ENCODE measurements at places on chromosomes 2 and 18.

DNA sequence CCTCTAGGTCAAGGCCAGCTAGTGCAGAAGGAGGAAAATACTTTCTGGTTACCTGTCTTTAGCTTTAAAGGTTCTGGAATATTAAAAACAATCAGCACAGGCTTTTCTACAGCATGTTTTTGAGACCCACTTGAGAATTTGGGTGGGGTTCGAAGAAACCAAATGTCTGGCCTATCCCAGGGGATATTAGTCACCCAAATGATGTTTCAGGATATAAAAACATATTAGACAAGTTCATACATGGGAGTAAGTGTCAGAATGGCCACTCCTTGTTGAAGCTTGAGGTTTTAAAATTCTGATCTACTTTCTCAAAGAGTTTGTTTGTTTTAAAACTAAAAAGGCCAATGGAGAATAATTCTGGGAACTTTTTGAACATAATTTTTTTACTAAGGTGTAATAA lies 158.6 kb upstream of the DLX2 start:
- no peak overlapping the region for H3K4me3 ChIP-seq
- H3K27ac ChIP-seq = no peak overlapping the region
- no peaks in the 10 kb centered on the region for H3K27me3 ChIP-seq
- no peak for DNase-seq
- H3K36me3 ChIP-seq = no peaks in the 10 kb centered on the region

DNA sequence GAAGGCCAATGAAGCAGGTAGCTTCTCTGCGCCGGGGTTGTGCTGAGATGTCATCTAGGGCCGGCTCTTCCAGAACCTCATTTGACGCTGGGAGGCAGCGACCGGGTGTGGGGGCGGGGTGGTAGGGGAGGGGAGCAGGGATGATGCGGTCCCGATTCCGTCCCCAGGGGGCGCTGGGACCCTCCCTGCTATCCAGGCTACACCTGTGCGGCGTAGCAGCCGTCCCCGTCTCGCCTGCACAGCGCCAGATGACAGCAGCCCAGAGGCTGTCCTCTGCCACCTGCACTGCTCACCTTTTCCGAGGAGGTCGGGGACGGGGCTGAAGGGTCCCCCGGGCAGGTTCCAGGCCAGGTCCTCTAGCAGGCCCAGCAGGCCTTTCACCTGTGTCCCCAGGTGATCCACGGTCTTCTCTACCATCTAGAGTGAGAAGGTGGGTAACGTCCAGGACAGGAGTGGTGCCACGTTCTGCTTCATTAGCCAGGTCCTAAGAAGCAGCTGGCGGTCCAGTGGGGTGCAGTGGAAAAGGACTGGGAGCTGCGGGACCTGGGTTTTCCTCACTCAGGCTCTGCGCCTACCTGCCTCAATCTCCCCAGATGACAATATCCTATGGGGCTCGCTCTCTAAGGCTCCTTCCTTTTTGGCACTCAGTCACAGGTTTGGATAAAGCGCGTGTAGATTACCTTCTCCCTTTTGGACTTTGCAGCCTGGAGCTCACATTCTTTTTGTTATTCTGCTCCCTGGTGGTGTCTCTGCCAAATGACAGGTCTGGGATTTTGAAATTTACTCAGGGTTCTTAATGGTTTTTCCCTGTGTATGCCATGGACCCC lies 56.0 kb upstream of the RAB6C start:
- no peak overlapping the region for H3K4me3 ChIP-seq
- H3K27ac ChIP-seq = no peak overlapping the region
- no peaks in the 10 kb centered on the region for H3K36me3 ChIP-seq
- no peaks in the 10 kb centered on the region for H3K4me1 ChIP-seq
- no peak for DNase-seq

DNA sequence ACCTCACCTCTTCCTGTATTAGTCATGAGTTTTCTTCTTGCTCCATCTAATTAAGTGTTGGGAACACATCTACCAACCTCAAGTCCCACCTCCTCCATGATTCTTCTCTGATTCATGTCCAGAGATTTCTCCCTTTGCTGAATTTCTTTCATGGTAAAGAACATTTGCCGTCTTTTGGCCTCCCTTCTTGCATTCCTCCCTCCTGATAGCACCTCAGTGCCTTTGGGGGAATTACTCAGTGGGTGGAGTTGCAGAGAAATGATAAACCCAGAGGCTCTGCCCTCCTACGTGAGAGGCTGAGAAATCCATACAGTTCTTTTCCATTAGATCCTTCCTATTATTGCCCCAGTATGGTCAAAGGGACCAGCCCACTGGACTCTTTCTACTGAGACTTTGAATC lies 651.9 kb downstream of the SLC4A3 start:
- DNase-seq = no peak
- H3K27ac ChIP-seq = no peak overlapping the region
- no peaks in the 10 kb centered on the region for H3K36me3 ChIP-seq
- H3K4me3 ChIP-seq = no peak overlapping the region

- no peaks in the 10 kb centered on the region for H3K36me3 ChIP-seq
- H3K27me3 ChIP-seq = no peaks in the 10 kb centered on the region
- no peaks in the 10 kb centered on the region for H3K4me1 ChIP-seq
- H3K4me3 ChIP-seq = no peak overlapping the region
These were observed 41.6 kb downstream of the EEF1B2 start for GRCh38 chr2:206201075-206201848.

GRCh38 chr2:240121190-240121589 lies 14.9 kb downstream of the COPS9 start:
- H3K27me3 ChIP-seq = no peaks in the 10 kb centered on the region
- H3K4me3 ChIP-seq = no peak overlapping the region
- H3K4me1 ChIP-seq = no peaks in the 10 kb centered on the region
- no peaks in the 10 kb centered on the region for H3K36me3 ChIP-seq

DNA sequence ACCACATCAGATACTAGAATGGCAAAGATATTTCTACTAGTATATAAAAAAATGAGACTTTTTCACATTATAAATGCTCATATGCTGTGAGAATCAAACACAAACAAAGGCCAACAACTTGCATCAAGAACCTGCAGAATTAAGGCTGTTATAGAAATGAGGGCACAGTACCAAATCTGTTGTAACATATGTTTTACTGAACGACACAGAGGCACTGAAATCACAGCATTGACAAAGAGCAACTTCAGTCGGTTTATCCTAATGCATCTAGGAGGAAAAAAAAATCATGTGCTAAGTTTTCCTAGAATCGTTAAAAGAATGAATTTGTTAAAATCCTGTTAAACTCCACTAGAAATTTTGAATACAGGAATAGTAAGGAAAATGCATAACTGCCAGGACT lies 617.4 kb upstream of the NETO1 start:
- no peak for DNase-seq
- H3K27ac ChIP-seq = no peak overlapping the region
- H3K27me3 ChIP-seq = no peaks in the 10 kb centered on the region
- H3K4me3 ChIP-seq = no peak overlapping the region

DNA sequence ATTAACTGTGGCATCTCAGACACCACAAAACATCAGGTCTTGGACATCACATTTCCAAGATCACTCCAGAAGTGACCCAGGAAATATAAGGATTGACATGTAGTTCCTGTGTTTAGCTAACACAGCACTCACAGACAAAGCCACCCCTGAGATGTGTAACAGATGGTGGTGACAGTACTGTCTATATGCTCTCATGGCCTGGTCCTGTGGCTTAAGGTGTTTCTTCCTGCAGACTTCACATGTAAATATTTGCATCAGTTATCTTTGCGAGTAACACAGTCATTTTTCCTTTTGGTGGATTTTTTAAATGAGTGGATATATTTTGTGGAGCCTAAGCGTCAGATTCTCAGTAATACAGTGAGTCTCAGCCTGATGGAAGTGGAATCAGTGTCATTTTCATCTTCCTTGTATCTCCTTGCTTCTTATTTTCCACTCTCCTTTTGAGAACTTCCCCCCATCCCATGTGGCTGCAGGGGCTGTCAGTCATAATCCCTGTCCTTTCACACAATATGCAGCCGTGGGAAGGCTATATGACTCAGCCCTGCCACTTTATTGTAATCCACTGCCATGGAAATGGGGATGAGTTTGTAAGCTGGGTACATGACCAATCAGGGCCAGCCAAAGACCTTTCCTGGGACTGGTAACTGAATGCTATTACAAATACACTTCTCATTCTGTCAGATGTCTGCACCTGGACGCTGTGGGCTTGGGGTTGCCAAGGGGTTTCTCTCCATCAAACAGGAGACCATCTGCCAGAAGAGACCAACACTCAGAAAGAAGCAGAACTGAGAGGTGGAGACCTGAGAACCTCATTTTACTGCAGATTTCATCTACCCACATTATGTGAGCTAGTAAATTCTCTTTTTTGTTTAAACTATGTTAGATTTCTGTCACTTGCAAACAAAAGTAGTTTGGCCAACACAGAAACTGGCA lies 74.3 kb downstream of the ICOS start:
- no peaks in the 10 kb centered on the region for H3K4me1 ChIP-seq
- no peaks in the 10 kb centered on the region for H3K27me3 ChIP-seq
- DNase-seq = no peak
- no peak overlapping the region for H3K27ac ChIP-seq
- no peaks in the 10 kb centered on the region for H3K36me3 ChIP-seq

DNA sequence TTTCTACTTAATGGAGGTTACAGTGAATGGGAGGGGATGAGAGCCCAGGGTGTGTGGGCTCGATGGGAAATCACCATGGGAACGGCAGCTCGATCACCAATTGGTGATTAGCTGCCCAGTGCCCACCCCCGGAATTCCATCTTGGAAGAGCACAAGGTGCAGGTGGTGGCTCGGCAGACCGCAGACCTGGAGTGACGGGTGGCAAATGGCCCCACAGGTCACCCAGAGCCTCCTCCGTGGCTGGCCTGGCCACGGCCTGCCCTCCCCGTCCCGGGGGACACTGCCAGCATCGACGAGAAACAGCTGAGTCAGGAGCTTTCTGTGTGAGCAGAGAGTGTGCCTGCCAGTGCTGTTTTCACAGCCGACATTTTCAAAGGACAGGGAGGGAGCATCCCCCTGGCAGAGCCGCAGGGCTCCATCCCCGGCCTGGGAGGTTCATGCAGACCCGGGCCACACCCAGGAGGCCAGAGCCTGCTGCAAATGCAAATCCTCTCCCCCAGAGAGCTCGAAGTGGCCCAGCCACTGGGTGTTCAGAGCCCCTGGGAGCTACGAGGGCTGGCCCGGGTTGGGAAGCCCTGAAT lies 176.4 kb upstream of the MYT1L start:
- no peak overlapping the region for H3K4me3 ChIP-seq
- H3K4me1 ChIP-seq = no peaks in the 10 kb centered on the region
- H3K27ac ChIP-seq = no peak overlapping the region
- DNase-seq = no peak
- H3K36me3 ChIP-seq = no peaks in the 10 kb centered on the region
- no peaks in the 10 kb centered on the region for H3K27me3 ChIP-seq

- no peaks in the 10 kb centered on the region for H3K36me3 ChIP-seq
- no peak for DNase-seq
- no peak overlapping the region for H3K4me3 ChIP-seq
These were observed 215.7 kb downstream of the TMEM182 start for GRCh38 chr2:102977426-102978090.

- H3K4me3 ChIP-seq = no peak overlapping the region
- no peak for DNase-seq
- H3K4me1 ChIP-seq = no peaks in the 10 kb centered on the region
- H3K27me3 ChIP-seq = no peaks in the 10 kb centered on the region
- H3K27ac ChIP-seq = no peak overlapping the region
These were observed 115.3 kb downstream of the FHOD3 start for GRCh38 chr18:36412778-36413177.

All from uterus (tissue), 4 donors.